Iris pigment epithelial cell (primary cell): ENCODE measurements at places on chromosomes 2 and 18.

- DNase-seq: no peak
Measured at GRCh38 chr18:64032312-64032711, 62.4 kb downstream of the SERPINB8 start.

DNA sequence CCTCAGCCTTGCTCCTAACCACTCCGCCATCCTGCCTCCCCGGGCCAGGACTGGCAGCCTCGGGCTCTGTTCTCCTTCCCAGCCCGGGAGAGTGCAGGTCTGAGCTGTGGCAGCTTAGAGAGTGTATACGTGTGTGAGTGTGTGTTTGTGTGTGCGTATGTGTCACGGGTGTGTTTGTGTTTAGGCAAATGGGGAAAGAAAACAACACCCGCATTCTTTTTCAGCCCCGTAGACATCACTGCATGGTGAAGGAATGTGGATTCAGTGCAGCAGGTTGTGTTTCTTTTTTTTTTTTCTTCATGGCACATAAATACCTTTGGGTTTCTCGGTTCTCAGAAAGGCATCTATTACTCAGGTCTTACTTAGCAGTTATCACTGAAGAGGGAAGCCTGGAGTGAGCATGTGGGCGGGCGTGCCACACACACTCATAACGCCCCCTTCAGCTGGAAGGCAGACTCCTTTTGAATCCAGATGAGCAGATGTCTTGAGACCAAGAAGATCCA is 44.2 kb downstream of the GLI2 start:
- peak; percentile 89 for DNase-seq

- no peak for DNase-seq
Measured at GRCh38 chr2:85309699-85310321, 18.0 kb downstream of the TGOLN2 start.

DNA sequence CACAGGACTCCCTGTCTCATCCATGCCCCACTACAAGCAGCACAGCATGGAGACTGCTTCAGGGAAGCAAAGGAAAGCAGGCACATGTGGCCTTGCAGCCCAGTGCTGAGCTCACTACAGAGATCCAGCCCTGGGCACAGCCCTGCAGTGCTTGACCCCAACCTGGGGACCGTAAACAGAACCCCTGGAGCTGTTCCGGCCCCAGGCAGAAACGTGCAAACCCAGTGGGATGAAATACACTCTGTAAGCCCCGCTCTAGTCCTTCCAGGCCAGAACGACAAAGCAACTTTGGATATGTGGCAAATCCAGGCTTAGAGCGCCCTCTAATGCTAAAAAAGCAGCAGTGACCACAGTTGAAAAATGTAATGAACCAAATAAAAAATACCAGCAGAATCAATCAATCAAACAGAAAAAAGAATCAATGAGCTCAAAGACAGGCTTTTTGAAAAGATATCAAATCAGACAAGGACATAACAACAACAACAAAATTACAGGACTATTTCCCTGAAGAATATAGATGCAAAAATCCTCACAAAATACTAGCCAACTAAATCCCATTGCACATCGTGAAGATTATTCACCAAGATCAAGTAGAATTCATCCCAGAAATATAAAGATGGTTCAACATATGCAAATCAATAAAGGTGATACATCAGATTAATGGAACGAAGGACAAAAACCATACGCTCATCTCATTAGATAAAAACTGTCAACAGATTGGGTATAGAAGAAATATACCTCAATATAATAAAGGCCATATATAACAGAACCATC is 45.6 kb downstream of the ZNF519 start:
- DNase-seq: peak; percentile 27

DNA sequence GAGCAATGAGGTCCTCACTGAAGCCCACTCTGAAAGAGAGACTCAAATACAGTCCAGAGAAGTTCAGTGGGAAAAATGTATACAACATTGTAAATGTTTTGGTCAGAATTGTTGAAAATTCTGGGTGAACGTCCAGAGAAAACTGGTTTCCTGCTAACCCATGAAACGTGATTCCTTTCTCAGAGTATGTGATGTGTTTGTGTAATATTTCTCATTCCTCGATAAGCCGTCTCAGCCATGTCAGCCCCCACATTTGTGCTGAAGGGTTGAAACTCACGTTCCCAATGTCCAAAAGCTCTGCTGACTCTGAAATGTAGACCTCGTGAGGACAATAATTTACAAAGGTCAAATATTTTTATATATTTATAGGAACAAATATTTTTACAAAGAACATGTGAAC is 51.6 kb downstream of the BMP10 start:
- peak; percentile 87 for DNase-seq

GRCh38 chr18:27042177-27042576 is 142.9 kb downstream of the CHST9 start:
- no peak for DNase-seq

- DNase-seq: no peak
Measured at GRCh38 chr18:35522130-35522959, 24.6 kb upstream of the INO80C start.

- no peak for DNase-seq
Measured at GRCh38 chr2:238939074-238939473, 91.2 kb downstream of the TWIST2 start.

DNA sequence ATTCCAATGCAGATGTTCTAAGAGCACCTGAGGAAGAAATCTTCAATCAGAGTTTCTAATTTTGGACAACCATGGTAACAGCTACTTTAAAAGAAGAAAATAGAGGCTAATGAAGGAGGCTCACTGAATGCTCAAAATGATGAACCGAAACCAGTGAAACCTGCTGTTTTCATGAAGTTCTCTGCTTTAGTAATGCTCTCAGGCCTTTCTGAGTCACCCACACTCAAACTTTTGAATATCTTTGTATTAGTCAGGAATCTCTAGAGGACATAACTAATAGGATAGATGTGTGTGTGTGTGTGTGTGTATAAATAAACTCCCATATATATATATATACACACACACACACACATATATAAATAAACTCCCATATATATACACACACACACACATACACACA is 76.9 kb upstream of the RIT2 start:
- DNase-seq: peak; percentile 66

- DNase-seq: peak; percentile 23
Measured at GRCh38 chr2:64120928-64121327, 23.3 kb downstream of the PELI1 start.

- no peak for DNase-seq
Measured at GRCh38 chr2:147558620-147559019, 286.2 kb upstream of the ACVR2A start.

DNA sequence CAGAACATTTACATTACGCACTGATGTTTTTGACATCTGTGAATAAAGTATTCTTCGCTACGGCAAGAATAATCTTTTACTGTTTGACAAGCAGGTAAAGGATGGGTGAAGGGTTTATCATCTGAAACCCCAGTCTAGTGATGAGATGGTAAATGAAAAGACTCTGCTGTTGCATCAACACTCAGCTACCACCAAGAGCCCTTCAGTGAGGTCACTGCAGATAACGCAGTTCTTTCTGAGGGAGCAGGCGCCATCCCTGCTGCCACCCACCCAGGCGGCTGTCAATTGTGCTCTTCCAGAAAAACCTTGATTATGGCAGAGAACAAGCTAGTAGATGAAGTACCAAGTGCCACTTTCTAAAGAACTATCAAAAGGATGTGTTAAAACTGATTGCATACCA is 58.7 kb downstream of the ABCG8 start:
- DNase-seq: no peak

- no peak for DNase-seq
Measured at GRCh38 chr18:11147962-11148679, 1.2 kb downstream of the PIEZO2 start.

DNA sequence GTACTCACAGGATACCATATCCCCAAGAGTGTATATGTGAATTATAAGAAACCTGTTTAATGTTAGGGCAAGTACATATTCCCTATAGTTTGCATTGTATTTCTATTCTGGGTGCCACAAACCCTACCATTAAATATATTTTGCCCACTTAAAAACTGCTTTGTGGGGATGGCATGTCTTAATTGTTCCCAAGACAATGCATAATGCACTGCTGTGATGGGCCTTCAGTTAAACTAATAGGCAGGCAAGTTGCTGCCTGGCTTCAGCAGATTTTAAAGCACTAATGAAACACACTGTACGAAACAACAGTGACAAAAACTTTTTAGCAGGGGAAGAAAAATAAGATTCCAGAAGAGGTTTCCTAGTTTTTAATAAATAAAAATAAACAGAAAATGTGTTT is 104.8 kb upstream of the VRK2 start:
- DNase-seq: no peak

- DNase-seq: no peak
Measured at GRCh38 chr18:79904357-79905147, 46.9 kb downstream of the SLC66A2 start.

- no peak for DNase-seq
Measured at GRCh38 chr2:6785493-6785892, 80.2 kb downstream of the CMPK2 start.

DNA sequence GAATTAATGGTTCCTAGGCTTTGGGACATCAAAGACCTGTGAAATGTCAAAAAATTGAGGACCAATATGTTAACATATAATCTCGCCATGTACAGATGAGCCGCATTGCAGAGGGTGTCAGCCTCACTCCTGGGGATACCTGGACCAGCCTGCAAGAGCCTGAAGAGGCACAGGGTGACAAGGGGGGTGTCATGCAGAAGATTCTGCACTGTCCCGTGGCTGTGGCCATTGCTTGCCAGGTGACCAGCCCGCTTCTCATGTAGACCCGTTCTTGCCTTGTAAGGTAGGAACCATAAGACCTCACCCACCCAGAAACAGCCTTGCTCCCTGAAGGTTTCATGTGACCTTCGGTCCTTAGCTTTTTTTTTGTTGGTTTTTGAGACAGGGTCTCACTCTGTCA is 37.5 kb downstream of the TMEM37 start:
- DNase-seq: no peak

DNA sequence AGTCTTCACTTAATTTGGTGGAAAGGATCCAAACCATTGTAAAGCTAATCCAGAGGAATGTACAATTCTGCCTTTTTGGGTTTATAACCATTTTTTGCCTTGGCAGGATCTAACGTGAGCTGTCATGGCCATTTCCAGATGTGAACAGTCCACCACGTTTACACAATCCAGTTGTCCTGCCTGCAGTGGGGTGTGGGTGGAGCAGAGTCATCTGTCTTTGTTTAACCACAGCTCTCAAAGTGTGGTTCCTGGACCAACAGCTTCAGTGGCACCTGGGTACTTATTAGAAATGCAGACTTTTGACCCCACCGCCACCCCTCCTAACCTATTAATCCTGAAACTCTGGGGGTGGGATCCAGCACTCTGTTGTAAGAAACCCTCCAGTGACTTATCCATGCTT is 35.9 kb downstream of the FHOD3 start:
- no peak for DNase-seq

GRCh38 chr2:102184568-102184967 is 2.3 kb upstream of the IL1RL2 start:
- DNase-seq: no peak

DNA sequence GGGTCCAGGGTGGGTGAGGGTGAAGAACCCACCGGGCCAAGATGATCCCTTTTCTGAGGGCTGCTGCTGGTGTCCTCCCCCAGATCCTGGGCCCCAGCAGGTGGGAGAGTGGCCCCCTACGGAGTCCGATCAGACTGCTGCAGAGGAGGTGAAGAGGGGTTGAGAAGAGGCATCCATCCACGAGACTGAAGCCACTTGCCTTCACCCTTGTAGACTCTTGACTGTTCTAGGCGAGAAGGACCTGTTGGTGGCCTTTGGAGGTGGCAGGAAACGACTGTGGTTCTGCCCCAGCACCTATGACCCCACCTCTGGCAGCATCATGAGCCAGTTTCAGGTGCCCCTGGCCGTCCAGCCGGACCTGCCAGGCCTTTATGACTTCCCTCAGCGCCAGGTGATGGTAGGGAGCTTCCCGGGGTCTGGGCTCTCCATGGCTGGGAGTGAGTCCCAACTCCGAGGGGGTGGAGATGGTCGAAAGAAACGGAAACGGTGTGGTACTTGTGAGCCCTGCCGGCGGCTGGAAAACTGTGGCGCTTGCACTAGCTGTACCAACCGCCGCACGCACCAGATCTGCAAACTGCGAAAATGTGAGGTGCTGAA is 1.5 kb downstream of the TET3 start:
- no peak for DNase-seq

- DNase-seq: peak; percentile 99
Measured at GRCh38 chr2:177212106-177212890, at the start of gene HNRNPA3. TSS of gene HNRNPA3 (plus strand) at chr2:177212794. CDS start at chr2:177212800, 6 bp downstream.

DNA sequence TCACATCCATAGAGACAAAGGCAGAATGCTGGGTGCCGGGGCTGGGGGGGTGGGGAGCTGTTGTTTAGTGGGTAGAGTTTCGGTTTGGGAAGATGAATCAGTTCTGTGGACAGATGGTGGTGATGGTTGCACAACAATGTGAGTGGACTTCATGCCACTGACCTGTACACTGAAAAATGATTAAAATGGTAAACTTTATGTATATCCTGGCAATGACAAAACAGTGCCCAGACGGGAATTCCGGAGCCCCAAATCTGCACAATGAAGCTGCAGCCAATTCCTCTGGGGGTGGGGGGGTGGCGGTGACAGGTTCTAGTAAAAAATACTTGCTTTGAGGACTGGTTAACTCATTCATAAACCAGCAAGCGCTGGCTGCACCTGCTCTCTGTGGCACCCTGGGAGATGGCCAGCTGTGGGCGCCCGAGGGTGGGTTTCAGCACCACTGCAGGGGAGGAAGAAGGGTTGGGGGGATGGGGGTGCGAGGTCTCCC is 81.8 kb upstream of the HPCAL1 start:
- peak; percentile 79 for DNase-seq

- no peak for DNase-seq
Measured at GRCh38 chr18:57077786-57078552, 68.9 kb upstream of the BOD1L2 start.

GRCh38 chr2:226118471-226119429 is 680.9 kb downstream of the IRS1 start:
- DNase-seq: peak; percentile 96

DNA sequence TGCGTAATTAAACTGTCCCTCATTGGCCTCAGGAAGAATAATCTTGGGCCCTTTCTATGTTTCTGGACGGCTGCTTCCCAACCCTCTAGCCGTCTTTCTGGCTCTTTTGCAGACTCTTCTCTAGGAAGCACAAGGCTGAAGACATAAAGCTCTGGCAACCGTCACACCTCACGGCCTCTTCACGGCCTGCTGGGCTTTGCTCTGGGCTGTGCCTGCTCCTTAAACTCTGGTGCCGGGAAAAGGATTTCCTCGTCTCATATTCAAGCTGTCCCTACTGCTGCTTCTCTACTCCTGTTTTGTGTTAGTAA is 36.0 kb upstream of the WIPF1 start:
- no peak for DNase-seq

GRCh38 chr2:128786741-128787478 is 468.2 kb upstream of the HS6ST1 start:
- DNase-seq: peak; percentile 15

- DNase-seq: no peak
Measured at GRCh38 chr2:119788752-119789151, 29.0 kb downstream of the PTPN4 start.
